Immature natural killer cell (primary cell): ENCODE measurements at places on chromosomes 7 and 10. TPM values are rescaled to one million over a fixed set of nuclear protein-coding genes. Genes with fewer than 3 reads are reported as not detected.

- no peak for DNase-seq
Observed at GRCh38 chr7:67422601-67423000, 426.0 kb downstream of the TYW1 start.

The AEBP1 gene
- polyA plus RNA-seq: 1.5 TPM

GRCh38 chr10:110993024-110993693 is 73.8 kb downstream of the SHOC2 start:
- DNase-seq: peak; percentile 27

GRCh38 chr7:40760987-40761386 is 626.2 kb downstream of the SUGCT start:
- DNase-seq: no peak

DNA sequence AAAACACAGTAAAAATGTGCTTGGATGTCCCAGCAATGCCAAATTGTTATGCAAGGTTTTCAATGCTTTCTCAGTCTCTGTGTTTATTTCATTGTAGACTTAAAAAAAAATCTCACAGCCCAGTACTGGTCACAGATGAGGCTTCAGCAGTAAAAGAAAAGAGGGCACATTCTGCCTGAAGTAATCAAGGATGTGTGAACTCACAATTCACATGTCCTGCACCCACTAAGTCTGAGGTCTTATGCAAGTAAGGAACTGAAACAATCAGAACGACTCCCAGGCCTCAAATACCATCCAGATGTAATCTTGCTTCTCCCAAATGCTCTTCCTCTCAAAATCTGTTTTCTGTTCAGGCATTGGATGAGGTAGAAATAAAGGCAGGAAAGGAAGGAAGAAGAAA is 33.7 kb downstream of the ADRB1 start:
- no peak for DNase-seq

GRCh38 chr7:87473192-87473591 is 2.3 kb downstream of the ABCB4 start:
- DNase-seq: no peak

The XRCC2 gene
- 0.84 TPM for polyA plus RNA-seq

The HMX3 gene
- not detected for polyA plus RNA-seq

GRCh38 chr10:87850742-87851205 is 12.6 kb downstream of the KLLN start:
- peak; percentile 34 for DNase-seq

DNA sequence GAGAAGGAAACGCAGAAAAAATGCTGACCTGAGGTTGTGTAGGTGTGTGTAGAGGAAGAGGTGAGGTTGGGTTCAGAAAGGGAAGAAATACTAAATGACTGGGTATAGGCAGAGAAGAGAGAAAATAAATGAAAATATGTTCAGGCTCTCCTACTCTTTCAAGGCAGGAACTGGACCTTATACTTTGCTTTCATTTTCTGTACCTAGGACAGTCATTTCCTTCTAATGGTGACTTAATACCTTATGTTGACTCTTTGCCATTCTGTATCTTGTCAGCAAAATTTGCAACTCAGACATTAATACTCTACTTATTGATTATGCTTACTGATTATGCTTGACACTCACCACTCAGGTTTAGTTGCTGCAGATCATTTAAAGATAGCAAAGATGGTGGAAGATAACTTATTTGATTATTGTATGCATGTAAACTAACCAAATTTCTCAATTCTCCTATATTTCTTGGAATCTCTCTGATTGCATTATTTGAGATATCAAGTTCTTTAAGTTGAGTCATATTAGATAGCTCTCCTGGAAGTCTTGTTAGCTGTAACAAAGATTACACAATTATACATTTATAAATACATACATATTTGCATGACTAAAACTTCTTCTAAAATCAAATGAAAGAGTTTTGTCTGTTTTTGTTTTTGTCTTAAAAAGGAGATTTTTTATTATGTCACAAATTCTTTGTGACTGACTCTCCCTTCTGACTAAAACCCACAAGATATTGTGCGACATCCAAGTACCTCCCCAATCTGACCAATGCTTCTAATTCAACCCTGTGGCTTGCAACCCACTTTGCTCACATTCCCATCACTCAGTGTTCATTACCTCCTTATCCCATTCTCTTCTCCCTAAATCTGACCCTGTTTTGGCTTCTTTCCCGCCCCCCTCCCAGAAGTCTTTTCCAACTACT is 20.0 kb downstream of the LRRD1 start:
- DNase-seq: no peak

- no peak for DNase-seq
Observed at GRCh38 chr10:110898391-110898790, 20.6 kb downstream of the BBIP1 start.

GRCh38 chr10:22620140-22620857 is 94.1 kb downstream of the PIP4K2A start:
- no peak for DNase-seq

The KIN gene
- polyA plus RNA-seq: 8.9 TPM

- no peak for DNase-seq
Observed at GRCh38 chr7:34275624-34276023, 370.3 kb downstream of the BMPER start.

The CYP26C1 gene
- 1.3 TPM for polyA plus RNA-seq

The MYPN gene
- not detected for polyA plus RNA-seq

The HPS6 gene
- polyA plus RNA-seq: 33.3 TPM

The GRB10 gene
- polyA plus RNA-seq: not detected

- no peak for DNase-seq
Observed at GRCh38 chr7:33193308-33193864, 64.0 kb downstream of the BBS9 start.

The AGR3 gene
- not detected for polyA plus RNA-seq

GRCh38 chr7:100109521-100110163 is 8.2 kb downstream of the AP4M1 start:
- no peak for DNase-seq

DNA sequence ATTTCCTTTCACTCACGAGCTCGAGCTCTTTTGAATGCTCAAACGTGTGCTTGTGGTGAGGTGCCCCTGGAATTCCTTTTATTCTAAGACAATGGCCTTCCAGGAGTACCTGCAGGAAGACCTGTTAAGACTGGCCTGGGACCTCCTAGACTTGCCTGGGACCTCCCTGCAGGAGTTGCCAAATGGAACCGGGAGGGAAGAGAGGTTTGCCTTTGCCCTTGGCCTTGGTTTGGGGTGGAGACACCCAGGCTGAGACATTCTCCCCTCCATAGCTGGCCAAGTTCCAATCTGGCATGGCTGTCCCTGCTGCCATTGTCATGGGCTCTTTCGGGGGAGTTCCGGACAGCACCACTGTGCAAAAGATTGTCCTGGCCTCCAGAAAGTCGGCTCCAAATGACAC is 39.7 kb downstream of the DNAJB12 start:
- DNase-seq: no peak

- no peak for DNase-seq
Observed at GRCh38 chr10:70774810-70775678, 10.1 kb downstream of the TBATA start.

The KNDC1 gene
- polyA plus RNA-seq: not detected

DNA sequence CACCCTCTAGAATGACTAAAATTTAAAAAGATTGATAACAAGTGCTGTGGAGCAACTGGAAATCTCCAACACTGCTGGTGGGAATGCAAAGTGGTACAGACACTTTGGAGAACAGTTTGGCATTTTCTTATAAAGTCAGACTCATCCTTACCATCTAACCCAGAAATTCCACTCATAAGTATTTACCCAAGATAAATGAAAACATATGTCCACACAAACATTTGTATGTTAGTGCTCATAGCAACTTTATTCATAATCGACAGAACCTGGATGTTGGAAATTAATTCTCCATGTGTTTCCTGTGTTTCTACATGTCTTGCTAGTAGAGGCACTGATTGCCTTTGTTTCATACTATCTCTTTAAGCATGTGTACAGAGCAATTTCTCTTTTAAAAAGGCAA is 282.4 kb downstream of the AHR start:
- no peak for DNase-seq

GRCh38 chr7:151382079-151382885 is 27.6 kb downstream of the WDR86 start:
- no peak for DNase-seq

The C10orf62 gene
- not detected for polyA plus RNA-seq

The PON3 gene
- 0.39 TPM for polyA plus RNA-seq
